ENCODE measurements at places on chromosomes 5 and 9. TPM values are rescaled to one million over a fixed set of nuclear protein-coding genes. Genes with fewer than 3 reads are reported as not detected.

- no peak for DNase-seq
- H3K4me1 ChIP-seq: no peaks in the 10 kb centered on the region
- no peak overlapping the region for H3K27ac ChIP-seq
- no peaks in the 10 kb centered on the region for H3K36me3 ChIP-seq
These were observed 160.7 kb downstream of the TTC39B start for GRCh38 chr9:15146268-15146700.

- no peaks in the 10 kb centered on the region for H3K27me3 ChIP-seq
- no peaks in the 10 kb centered on the region for H3K36me3 ChIP-seq
- H3K27ac ChIP-seq: peak overlapping the region; percentile 100
- peaks cover 43% of the 10 kb centered on the region for H3K4me1 ChIP-seq
- no peak overlapping the region for H3K4me3 ChIP-seq
- DNase-seq: no peak
These were observed 7.1 kb upstream of the KLF9 start for GRCh38 chr9:70421272-70422180.

- DNase-seq: no peak
- H3K27me3 ChIP-seq: no peaks in the 10 kb centered on the region
- H3K27ac ChIP-seq: no peak overlapping the region
These were observed 453.3 kb downstream of the BNC2 start for GRCh38 chr9:16417161-16417560.

The GABRA6 gene
- total RNA-seq: not detected

DNA sequence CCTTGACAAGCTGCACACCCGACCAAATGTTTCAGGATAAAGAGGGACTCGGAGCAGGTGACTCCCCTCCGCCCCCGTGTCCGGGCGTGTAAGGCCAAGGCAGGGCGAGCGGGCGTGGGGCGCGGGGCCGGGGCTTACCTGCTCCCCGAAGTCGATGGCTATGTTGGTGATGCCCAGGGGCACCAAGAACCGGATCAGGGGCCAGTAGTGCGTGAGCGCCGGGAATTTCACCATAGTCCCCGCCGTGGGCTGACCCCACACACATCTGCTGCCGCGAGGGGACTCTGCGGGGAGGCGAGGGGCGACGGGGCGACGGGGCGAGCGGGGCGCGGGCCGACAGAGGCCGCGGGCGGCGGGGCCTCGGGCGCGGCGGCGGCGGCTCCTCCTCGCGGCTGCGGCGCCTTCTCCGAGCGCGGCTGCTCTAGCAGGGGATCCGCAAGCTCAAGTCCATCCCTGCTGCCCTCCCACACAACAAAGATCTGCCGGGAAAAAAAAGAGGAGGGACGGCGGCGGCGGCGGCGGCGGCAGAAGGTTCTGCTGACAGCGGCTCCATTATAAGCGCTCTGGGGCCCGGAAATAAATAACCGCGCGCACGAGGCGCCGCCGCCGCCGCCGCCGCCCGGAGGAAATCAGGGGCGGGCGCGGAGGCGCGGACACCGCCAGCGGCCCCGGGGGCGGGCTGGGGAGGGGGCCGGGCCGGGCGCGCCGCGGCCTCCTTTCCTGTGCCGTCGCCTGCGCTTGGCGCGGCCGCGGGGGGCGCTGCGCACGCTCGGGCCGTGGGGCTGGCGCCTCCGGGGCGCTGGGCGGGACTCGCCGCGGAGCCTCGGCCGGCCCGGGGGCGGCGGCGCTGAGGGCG is at the start of gene ANKH:
Gene ANKH (minus strand): TSS at position 565 of the 856 bp plus-strand sequence. CDS start 331 bp downstream, at position 234.
- peaks cover 11% of the 10 kb centered on the region for H3K4me1 ChIP-seq
- peak within 1 kb of the TSS; percentile 70 for H3K4me3 ChIP-seq
- DNase-seq: peak; percentile 80
- H3K36me3 ChIP-seq: no peaks in the 10 kb centered on the region

The INSL4 gene
- not detected for total RNA-seq

The GPR151 gene
- not detected for total RNA-seq

The SUSD3 gene
- total RNA-seq: 4.0 TPM

GRCh38 chr9:121691890-121692289 is 40.5 kb downstream of the DAB2IP start:
- H3K36me3 ChIP-seq: no peaks in the 10 kb centered on the region
- no peak overlapping the region for H3K27ac ChIP-seq
- H3K4me1 ChIP-seq: peaks cover 15% of the 10 kb centered on the region

GRCh38 chr5:172437445-172438318 is 16.6 kb downstream of the SH3PXD2B start:
- peak; percentile 78 for DNase-seq
- peak overlapping the region; percentile 63 for H3K27ac ChIP-seq
- H3K4me1 ChIP-seq: peaks cover 12% of the 10 kb centered on the region
- H3K27me3 ChIP-seq: no peaks in the 10 kb centered on the region

DNA sequence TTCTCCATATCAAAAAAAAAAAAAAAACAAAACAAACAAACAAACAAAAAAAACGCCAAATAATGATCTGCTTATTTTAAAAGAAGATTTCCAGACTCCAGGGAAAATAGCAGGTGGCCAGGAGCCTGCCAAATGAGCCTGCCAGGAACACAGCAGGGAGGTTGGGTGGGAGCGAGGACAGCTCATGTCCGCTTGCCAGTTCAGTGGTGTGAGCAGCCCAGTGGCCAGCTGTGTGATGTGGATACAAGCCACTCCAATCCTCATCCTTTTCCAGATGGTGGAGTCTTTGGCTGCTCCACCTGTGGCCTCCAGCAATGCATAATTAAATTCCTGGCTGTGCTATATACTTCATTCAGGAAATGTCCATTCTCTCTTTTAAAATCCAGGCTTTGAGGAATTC is 1025.1 kb upstream of the C9orf72 start:
- no peaks in the 10 kb centered on the region for H3K36me3 ChIP-seq
- H3K4me3 ChIP-seq: no peak overlapping the region
- DNase-seq: no peak
- no peak overlapping the region for H3K27ac ChIP-seq
- no peaks in the 10 kb centered on the region for H3K27me3 ChIP-seq

The MYORG gene
- total RNA-seq: 5.7 TPM

DNA sequence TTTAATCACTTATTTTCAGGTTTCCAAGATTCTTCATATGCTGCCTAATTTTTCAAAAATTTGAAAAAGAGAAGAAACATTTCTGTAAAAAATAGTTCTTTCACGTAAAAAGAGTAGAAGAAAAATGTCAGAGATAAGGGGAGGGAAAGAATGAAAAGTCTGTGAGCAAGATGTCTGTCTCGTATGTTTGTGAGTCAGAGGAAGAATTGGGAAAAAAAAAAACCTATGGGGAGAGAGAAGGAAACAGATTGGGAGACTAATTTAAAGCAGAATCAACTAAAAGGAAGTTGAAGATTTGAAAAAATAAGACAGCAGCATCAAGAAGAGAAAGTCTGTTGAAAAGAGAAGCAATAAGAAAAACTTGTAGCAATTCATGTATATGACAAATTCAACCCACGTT is 456.3 kb downstream of the HINT1 start:
- no peak overlapping the region for H3K27ac ChIP-seq
- no peaks in the 10 kb centered on the region for H3K4me1 ChIP-seq
- H3K27me3 ChIP-seq: no peaks in the 10 kb centered on the region
- no peak overlapping the region for H3K4me3 ChIP-seq
- no peak for DNase-seq

The ENTPD2 gene
- not detected for total RNA-seq

DNA sequence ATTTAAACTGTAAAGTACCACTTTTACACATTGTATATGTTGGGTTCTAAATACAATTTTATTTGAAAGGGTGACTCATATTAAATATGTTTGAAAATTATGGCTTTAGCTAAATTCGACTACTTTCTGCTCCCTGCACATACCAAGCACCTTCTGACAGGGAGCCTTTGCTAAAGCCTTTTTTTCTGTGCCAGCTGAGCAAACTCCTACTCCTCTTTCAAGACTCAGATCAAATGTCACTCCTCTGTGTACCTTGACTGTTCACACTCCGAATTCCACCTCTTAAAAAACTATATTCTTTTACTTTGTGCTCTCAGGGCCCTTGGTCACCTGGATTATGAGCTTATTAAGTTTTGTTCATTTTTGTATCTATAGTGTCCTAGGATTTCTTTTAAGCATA is 6.5 kb upstream of the OXCT1 start:
- no peaks in the 10 kb centered on the region for H3K36me3 ChIP-seq
- no peak for DNase-seq
- H3K4me1 ChIP-seq: no peaks in the 10 kb centered on the region
- no peak overlapping the region for H3K27ac ChIP-seq
- no peaks in the 10 kb centered on the region for H3K27me3 ChIP-seq
- no peak overlapping the region for H3K4me3 ChIP-seq

GRCh38 chr9:113508111-113508749 is 44.7 kb downstream of the RGS3 start:
- no peak for DNase-seq
- peaks cover 6% of the 10 kb centered on the region for H3K4me1 ChIP-seq
- H3K36me3 ChIP-seq: peaks cover 12% of the 10 kb centered on the region
- no peak overlapping the region for H3K27ac ChIP-seq

GRCh38 chr9:506281-506680 is 291.6 kb downstream of the DOCK8 start:
- peaks cover 27% of the 10 kb centered on the region for H3K4me1 ChIP-seq
- no peak overlapping the region for H3K4me3 ChIP-seq
- H3K27ac ChIP-seq: peak overlapping the region; percentile 4

DNA sequence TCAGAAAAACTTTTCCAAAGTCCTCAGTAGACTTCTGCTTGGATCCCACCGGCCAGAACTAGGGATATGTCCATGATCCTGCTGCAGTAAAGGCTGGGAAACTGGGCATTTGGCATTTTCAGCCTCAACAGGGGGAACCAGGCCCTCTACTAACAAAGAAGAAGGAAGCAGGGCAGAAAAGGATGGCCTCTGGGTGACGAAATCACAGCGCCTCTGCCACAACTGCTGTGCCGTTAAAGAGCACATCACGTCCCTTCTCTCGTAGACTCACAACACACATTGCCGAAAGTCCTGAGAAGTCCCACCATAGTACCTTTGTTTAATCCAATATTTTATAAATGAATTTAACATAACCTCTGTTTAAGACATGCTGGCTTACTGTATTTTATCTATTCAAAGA is 10.4 kb upstream of the AFAP1L1 start:
- no peaks in the 10 kb centered on the region for H3K36me3 ChIP-seq
- H3K4me3 ChIP-seq: no peak overlapping the region
- DNase-seq: no peak

- H3K27ac ChIP-seq: no peak overlapping the region
- H3K4me1 ChIP-seq: peaks cover 5% of the 10 kb centered on the region
- H3K27me3 ChIP-seq: no peaks in the 10 kb centered on the region
- no peaks in the 10 kb centered on the region for H3K36me3 ChIP-seq
These were observed 25.7 kb downstream of the ZSWIM6 start for GRCh38 chr5:61357745-61358144.

GRCh38 chr9:93657331-93658111 is 81.1 kb downstream of the PHF2 start:
- no peak overlapping the region for H3K27ac ChIP-seq
- DNase-seq: no peak
- H3K27me3 ChIP-seq: no peaks in the 10 kb centered on the region
- no peaks in the 10 kb centered on the region for H3K4me1 ChIP-seq
- peaks cover 85% of the 10 kb centered on the region for H3K36me3 ChIP-seq
- H3K4me3 ChIP-seq: no peak overlapping the region

The SLC22A4 gene
- total RNA-seq: 3.9 TPM

- DNase-seq: peak; percentile 44
- H3K36me3 ChIP-seq: no peaks in the 10 kb centered on the region
- H3K4me1 ChIP-seq: no peaks in the 10 kb centered on the region
- H3K27me3 ChIP-seq: no peaks in the 10 kb centered on the region
- H3K4me3 ChIP-seq: no peak overlapping the region
These were observed 468.5 kb downstream of the CDH9 start for GRCh38 chr5:26569929-26570258.

DNA sequence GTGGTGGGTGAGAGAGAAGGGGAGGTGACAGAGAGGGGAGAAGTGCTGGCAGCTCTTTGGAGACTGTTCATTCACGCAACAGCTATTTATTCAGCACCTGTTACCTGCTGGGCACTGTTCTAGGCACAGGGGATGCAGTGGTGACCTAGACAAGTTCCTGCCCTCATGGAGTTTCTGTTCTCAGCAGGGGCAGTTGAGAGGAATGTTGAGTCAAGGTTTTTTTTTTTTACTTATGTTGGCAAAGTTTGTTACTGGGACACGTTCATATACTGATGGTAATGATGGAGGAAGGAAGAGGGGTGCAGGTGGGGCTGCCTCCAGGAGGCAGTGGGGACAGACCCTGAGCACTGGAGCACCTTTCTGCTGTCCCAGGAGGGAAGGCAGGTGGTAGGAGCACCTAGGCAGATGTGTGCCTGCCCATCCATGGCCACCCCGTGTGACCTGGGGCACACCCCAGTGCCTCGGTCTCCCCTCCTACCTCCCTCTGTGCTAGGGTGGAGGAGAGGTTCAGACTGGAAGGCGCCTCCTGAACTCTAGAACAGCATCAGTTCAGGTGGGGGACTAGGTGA is 49.4 kb upstream of the SLC25A51 start:
- H3K36me3 ChIP-seq: no peaks in the 10 kb centered on the region
- no peak for DNase-seq
- no peaks in the 10 kb centered on the region for H3K27me3 ChIP-seq
- H3K4me1 ChIP-seq: peaks cover 6% of the 10 kb centered on the region
- peak overlapping the region; percentile 58 for H3K27ac ChIP-seq
- H3K4me3 ChIP-seq: no peak overlapping the region

DNA sequence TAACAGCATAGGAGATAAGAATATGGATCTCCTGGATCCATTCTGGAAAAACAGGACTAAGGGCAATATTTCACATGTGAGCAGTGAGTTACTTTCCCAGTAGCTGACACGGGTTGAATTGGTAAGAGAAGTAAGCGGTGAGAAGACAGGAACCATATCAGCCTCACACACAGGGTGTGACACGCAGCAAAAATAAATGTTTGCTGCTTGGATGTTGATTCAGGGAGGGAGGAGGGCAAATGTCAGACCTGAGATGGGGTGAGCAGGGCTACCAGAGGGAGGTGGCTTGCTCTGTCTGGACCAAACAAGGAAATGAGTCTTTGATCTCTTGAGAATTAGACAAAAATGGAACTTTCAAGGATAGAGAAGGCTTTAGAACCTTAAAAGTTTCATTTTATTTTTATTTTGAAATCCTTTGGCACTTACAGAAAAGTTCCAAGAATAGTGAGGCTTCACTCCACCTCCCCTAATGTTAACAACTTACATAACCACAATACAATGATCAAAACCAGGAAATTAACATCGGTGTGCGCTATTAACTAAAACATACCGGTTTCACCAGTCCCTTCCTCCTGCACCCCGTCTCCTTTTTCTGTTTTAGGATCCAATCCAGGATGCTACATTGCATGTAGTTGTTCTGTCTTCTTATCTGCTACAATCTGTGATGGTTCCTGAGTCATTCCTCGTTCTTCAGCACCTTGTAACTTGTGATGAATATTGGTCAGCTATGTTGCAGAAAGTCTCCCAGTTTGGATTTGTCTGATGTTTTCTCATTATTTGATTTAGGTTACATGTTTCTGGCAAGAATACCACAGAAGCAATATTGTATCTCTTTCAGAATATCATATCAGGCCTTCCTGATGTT is 20.5 kb upstream of the ARHGEF28 start:
- H3K4me3 ChIP-seq: no peak overlapping the region
- H3K27ac ChIP-seq: no peak overlapping the region
- H3K36me3 ChIP-seq: no peaks in the 10 kb centered on the region
- no peaks in the 10 kb centered on the region for H3K4me1 ChIP-seq
- no peak for DNase-seq

- H3K27me3 ChIP-seq: no peaks in the 10 kb centered on the region
- peaks cover 4% of the 10 kb centered on the region for H3K36me3 ChIP-seq
- H3K27ac ChIP-seq: no peak overlapping the region
- no peak overlapping the region for H3K4me3 ChIP-seq
- peaks cover 2% of the 10 kb centered on the region for H3K4me1 ChIP-seq
- no peak for DNase-seq
These were observed 163.7 kb downstream of the MAN2A1 start for GRCh38 chr5:109853377-109853776.
